Large intestine (tissue), 12 donors: ENCODE measurements at places on chromosomes 4 and X. TPM values are rescaled to one million over a fixed set of nuclear protein-coding genes. Genes with fewer than 3 reads are reported as not detected.

DAPP1 gene
- 2.2 TPM for polyA plus RNA-seq

- DNase-seq = peak; percentile 3
Measured at GRCh38 chr4:72410158-72410557, 158.9 kb downstream of the ADAMTS3 start.

IGSF1 gene
- polyA plus RNA-seq = 12.3 TPM

- no peak for DNase-seq
Measured at GRCh38 chr4:10722957-10723356, 38.4 kb upstream of the CLNK start.

DNA sequence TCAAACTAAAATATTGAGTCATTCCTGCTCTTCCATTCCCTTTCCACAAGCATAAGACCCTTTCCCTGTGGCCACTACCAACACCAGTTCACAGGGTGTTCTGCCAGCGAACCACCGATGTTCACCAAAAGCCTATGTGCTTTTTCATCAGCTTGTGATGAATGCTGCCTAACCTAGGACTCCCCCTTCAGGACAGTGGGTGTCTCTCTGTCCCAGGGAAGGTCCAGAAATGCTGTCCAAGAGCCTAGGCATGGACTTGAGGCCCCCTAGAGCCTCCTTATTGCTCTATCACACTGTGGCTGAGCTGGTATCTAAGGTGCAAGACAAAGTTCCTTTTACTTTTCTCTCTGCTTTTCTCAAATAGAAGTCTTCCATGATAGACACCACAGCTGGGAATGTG is 1015.6 kb downstream of the PCDH19 start:
- DNase-seq = no peak

DNA sequence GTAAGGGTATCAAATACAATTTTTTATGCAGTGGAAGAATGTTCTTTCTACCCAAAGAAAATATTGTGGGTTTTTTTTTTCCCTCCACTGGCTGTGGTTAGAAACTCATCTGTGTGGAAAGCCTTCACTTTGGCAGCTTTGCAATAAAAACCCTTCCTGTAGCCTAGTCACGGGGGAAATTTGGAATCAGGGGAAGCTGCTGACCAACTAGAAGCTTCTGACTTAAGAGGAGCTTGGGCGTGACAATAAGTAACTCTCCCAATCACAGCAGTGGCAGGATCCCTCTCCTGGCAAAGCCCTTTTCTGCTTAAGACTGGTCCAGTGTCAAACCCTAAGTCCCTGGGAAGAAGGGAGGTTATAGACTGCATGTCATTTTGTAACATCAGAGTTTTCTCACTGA is 87.9 kb downstream of the LRRC66 start:
- DNase-seq = no peak

DNA sequence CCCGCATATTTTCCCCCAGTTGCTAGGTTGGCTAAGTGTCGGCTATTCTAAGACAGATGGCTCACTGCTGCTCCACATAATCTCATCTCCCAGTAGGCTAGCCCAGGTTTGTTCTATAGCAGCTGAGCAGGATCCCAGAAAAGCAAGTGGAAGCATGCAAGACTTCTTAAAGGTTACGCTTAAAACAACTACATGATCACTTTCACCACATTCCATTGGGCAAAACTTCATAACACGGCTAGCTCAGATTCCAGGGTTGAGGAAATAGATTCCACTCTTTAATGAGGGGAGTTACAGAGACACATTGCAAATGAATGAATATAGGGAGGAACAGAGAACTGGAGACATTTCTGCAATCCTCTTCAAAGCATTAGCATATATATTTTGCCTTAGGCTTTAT is 12.9 kb upstream of the RAB33B start:
- DNase-seq = no peak

- no peak for DNase-seq
Measured at GRCh38 chrX:23385242-23385641, 50.6 kb downstream of the PTCHD1 start.

DNA sequence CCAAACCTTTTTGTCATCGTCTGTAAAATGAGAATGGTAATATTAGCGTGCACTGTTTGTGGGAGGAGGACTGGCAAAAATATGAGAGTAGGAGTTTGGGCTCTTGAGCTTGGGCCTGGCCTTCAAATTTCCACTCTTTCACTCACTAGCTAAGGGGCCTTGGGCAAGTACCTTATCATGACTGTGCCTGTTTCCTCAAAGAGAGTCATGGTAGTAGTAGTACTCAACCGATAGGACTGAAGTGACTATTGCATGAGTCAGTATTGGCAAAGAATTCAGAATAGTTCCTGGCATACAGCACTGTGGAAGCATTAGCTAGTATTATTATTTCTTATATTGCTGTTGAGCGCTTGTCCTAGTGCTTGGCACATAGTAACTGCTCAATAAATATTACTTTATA is 16.0 kb upstream of the RBM3 start:
- no peak for DNase-seq

RHOXF2 gene
- polyA plus RNA-seq = not detected
